ENCODE measurements at places on chromosomes 2 and 18.

GRCh38 chr2:82289446-82289845, 1984.9 kb upstream of the LRRTM1 start:
- no peak for DNase-seq

- DNase-seq = no peak
Observed at GRCh38 chr2:120741571-120742561, 6.2 kb downstream of the GLI2 start.

DNA sequence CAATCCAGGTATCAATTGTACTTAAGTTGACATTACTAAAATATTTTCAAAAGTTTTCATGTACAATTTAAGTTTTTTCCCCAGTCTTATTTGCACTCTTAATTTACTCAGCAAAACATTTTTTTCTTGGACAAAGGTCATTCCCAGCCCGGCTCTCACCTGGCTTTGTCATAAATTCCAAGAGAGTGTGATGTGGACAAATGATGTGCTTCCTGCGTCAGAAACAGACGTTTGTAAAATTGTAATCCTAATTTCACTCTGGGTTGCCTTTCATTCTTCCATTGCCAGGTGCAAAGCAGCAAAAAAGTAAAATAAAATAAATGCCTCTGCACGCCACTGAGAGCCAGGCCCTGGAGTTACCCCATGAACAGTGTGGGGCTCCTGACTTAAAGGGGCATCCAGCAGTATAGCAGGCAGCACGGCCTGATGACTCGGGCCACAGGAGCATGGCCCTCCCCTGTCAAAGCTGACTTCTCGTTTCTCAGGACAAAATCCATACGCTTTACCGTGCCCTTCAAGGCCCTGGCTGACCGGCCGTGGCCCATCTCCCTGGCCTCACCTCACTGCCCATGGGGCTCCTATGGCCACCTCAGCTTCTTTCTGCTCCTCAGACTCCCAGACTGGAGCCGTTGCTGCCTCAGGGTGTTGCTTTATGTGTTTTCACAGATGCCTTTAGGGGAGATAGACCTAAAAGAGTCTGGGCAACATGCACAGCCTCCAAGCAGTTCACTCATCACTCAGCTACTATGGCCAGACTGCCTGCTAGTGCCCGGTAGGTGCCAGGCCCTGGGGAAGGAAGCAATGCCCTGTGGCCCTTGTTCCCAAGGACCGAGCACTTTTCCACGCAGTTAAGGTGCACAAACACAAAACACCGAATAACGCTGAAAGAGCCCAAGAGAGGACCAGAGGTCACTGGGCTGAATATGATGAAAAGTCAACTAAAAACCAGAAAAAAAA, 7.6 kb upstream of the TMEM185B start:
- DNase-seq = no peak

GRCh38 chr2:236548179-236548921, 21.3 kb upstream of the ACKR3 start:
- DNase-seq = no peak

DNA sequence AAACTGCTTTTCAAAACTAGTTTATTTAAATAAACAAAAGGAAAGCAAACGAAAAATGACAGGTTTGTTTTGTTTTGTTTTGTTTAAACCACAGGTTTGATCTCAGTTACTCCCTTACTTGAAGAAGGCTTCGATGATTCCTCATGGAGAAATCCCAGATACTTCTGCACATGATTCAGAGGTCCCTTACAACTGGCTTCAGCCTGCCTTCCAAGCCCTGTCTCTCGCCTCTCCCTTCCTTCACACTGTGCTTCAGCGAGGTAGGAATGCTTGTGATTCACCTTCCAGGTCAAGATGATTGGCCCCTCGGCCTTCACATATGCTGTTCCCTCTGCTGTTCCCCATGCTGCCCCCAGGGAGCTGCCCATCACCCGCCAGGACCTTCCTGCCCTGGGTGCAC, 104.1 kb upstream of the ITGA6 start:
- peak; percentile 82 for DNase-seq

GRCh38 chr2:238313289-238313990, 6.9 kb upstream of the TRAF3IP1 start:
- DNase-seq = no peak

DNA sequence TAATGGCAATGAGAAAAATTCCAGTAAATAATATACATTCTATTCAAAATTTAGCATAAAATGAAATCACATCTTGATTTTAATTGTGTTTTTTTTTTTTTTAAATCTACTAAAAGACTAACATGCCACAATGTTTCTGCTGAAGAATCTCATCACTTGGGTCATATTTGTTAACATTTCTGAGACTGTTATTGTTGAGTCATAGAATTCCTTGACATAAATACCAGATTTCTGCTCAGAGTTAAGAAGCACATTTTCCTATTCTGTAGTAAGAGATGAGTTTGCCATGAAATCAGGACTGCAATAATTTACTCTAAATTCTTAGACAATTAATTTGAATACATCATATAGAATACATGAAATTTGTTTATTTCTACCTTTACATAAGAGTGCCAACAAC, 154.9 kb upstream of the KYNU start:
- DNase-seq = no peak

All from foreskin keratinocyte (primary cell).